Renal cortex interstitium (tissue), 15 donors: ENCODE measurements at places on chromosomes 5 and 9.

DNA sequence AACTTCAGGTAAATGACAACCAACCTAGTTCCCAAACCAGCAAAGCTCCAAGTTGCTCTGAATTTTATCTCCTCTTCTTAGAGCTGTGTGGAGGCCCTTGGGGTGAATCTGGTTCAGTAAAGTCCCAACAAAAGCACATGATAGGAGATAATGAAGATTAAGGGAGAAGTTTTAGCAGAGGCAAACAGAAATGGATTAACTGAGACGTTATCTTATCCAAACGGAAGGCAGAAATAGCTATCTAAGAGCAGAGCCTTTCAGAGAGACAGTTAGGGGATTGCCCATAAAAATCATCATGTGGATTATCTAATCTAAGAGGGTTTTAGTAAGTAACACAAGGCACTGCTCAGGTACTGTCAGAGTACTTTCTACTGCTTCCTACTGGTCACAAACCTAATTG is 183.9 kb upstream of the ZNF618 start:
- DNase-seq, result no peak

- no peak for DNase-seq
These were observed 11.8 kb upstream of the SEC16A start for GRCh38 chr9:136494531-136495215.

DNA sequence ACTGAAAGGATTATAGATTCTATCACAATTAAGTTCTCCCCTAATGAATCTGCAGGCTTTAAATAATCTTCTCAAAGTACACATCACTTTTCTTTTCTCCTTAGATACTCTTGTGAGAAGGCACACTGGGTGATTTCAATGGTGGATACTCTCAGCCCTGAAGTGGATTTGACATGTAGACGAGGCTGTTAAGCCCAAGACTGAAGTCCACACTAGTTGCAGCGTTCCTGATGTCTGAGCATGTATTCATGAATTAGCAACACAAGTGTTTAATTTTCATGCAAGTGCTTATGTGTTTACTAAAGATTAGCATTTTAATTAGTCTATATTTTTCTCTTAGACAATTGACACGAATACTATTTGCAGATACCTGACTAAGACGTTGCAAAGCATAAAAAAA is 218.9 kb downstream of the TMEM161B start:
- DNase-seq, result no peak

DNA sequence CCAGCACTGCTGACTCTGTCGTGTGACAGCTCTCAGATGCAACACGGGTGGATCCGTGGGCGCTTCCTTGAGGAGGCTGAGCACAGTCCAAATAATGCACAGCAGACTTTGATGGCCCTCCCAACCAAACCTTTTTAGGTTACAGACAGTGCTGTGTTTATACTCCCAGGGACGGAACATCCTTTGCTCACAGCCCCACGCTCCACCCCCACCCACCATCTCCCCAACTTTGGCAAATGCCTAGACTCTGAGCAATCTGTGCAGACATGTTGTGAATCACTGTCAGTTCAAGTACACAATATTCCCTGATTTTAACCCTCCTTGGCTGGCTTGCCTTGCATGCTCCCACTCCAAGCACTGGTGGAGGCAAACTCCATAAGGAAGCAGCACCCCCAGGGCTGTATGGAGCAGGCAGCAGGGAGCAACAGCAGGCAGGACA is 324.6 kb downstream of the MLLT3 start:
- no peak for DNase-seq

DNA sequence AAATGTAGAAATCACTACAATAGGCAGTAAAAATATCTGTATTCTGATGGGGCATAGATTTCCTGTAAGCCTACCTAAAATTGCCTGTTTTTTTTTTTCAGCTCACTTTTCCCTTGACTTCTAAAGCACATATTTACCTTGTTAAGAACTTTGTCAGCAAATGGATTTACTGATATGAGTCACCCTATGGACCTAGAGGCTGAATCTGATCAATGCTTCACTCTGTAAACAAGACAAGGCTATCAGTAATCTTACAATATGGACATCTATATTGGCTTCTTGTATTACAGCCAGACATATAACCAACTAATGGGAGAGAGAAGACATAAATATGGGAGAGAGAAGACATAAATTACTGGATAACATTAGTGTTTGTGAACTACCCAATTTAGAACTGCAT is 792.7 kb upstream of the CHD1 start:
- no peak for DNase-seq

GRCh38 chr9:137293482-137294090 is 8.5 kb downstream of the NRARP start:
- no peak for DNase-seq
